ENCODE measurements at places on chromosomes 2 and 18. TPM values are rescaled to one million over a fixed set of nuclear protein-coding genes. Genes with fewer than 3 reads are reported as not detected.

Gene PRLH
- total RNA-seq = not detected

Gene CD8B2
- total RNA-seq = 1.1 TPM

Gene GNAL
- 0.55 TPM for total RNA-seq

Gene GCKR
- not detected for total RNA-seq

Gene CDK5R2
- not detected for total RNA-seq

Gene SERPINB7
- total RNA-seq = not detected

Gene NT5DC4
- total RNA-seq = 1.2 TPM

Gene HOXD9
- total RNA-seq = not detected

Gene SULT6B1
- not detected for total RNA-seq

Gene SERPINB12
- not detected for total RNA-seq

Gene SLC30A3
- 1.5 TPM for total RNA-seq

Gene GRHL1
- 1.1 TPM for total RNA-seq

Gene TRIM43
- total RNA-seq = not detected
